Kidney (tissue), 22 donors: ENCODE measurements at places on chromosomes 6 and 20. TPM values are rescaled to one million over a fixed set of nuclear protein-coding genes. Genes with fewer than 3 reads are reported as not detected.
A peak's percentile ranks its signal among the peaks of the same experiment; 100 is the strongest.

DNA sequence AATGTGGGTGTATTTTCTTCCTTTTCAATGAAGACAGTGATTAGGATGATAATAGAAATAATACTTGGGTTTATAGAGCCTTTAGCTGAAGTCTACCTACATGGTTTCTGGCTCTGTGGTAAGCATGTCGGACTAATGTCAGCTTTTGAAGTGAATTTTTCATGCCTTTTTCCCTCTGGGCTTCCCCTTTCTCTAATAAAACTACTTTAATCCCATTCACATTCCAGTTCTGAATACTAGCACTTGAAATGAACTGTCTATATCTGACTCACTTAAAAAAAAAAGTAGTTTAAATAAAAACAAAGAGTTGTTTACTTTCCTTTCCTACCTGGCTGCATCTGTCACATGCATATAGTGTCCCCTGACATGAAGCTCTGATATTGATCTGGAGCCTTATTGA is 545.9 kb upstream of the FLRT3 start:
- no peak overlapping the region for H3K27ac ChIP-seq
- no peaks in the 10 kb centered on the region for H3K36me3 ChIP-seq
- H3K4me3 ChIP-seq, result no peak overlapping the region
- no peaks in the 10 kb centered on the region for H3K4me1 ChIP-seq
- DNase-seq, result no peak

- H3K27me3 ChIP-seq, result no peaks in the 10 kb centered on the region
- no peaks in the 10 kb centered on the region for H3K36me3 ChIP-seq
- DNase-seq, result no peak
- no peaks in the 10 kb centered on the region for H3K4me1 ChIP-seq
These were observed 90.7 kb upstream of the POPDC3 start for GRCh38 chr6:105270511-105270910.

GRCh38 chr6:52876056-52876787 is 33.3 kb downstream of the GSTA3 start:
- H3K27ac ChIP-seq, result no peak overlapping the region
- no peaks in the 10 kb centered on the region for H3K27me3 ChIP-seq
- H3K4me3 ChIP-seq, result no peak overlapping the region
- no peaks in the 10 kb centered on the region for H3K4me1 ChIP-seq
- DNase-seq, result peak; percentile 4
- no peaks in the 10 kb centered on the region for H3K36me3 ChIP-seq

DNA sequence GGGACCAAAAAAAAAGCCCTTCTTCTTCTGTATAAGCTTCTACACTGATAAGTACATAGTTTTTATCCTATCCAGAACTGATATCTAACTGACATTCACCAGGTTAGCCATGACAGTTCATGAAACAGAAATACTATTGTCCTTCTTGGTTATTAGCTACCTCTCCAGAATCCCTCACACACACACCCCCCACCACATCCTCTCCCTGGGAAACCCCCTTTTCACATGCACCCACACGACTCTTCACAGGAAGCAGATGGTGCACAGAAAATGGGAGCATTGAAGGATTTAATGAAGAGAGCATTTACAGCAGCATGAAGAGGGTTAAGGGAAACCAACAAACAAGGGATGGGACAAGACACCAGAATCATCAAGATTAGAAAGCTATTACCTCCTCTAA is 88.9 kb downstream of the FHL5 start:
- H3K36me3 ChIP-seq, result no peaks in the 10 kb centered on the region
- H3K4me1 ChIP-seq, result no peaks in the 10 kb centered on the region
- no peaks in the 10 kb centered on the region for H3K27me3 ChIP-seq
- H3K27ac ChIP-seq, result no peak overlapping the region
- no peak overlapping the region for H3K4me3 ChIP-seq

- H3K36me3 ChIP-seq, result no peaks in the 10 kb centered on the region
- no peak overlapping the region for H3K27ac ChIP-seq
- H3K4me1 ChIP-seq, result peaks cover 2% of the 10 kb centered on the region
These were observed 182.4 kb upstream of the MCHR2 start for GRCh38 chr6:100176311-100176950.

- no peak overlapping the region for H3K4me3 ChIP-seq
- H3K27me3 ChIP-seq, result no peaks in the 10 kb centered on the region
- peak; percentile 91 for DNase-seq
- H3K27ac ChIP-seq, result no peak overlapping the region
- H3K36me3 ChIP-seq, result no peaks in the 10 kb centered on the region
- H3K4me1 ChIP-seq, result peaks cover 3% of the 10 kb centered on the region
These were observed 21.5 kb downstream of the COL9A3 start for GRCh38 chr20:62838128-62838891.

Gene TNXB
- total RNA-seq, result 88.2 TPM

GRCh38 chr6:54192993-54193392 is 81.8 kb downstream of the MLIP start:
- no peaks in the 10 kb centered on the region for H3K27me3 ChIP-seq
- no peak overlapping the region for H3K4me3 ChIP-seq
- H3K4me1 ChIP-seq, result no peaks in the 10 kb centered on the region
- no peak for DNase-seq
- no peaks in the 10 kb centered on the region for H3K36me3 ChIP-seq
- no peak overlapping the region for H3K27ac ChIP-seq

Gene IPCEF1
- 25.9 TPM for total RNA-seq

Gene ZBP1
- total RNA-seq, result 3.7 TPM

- no peaks in the 10 kb centered on the region for H3K27me3 ChIP-seq
- no peaks in the 10 kb centered on the region for H3K4me1 ChIP-seq
- H3K27ac ChIP-seq, result no peak overlapping the region
- no peak for DNase-seq
- no peaks in the 10 kb centered on the region for H3K36me3 ChIP-seq
These were observed 12.2 kb downstream of the EPHA7 start for GRCh38 chr6:93407186-93407585.

DNA sequence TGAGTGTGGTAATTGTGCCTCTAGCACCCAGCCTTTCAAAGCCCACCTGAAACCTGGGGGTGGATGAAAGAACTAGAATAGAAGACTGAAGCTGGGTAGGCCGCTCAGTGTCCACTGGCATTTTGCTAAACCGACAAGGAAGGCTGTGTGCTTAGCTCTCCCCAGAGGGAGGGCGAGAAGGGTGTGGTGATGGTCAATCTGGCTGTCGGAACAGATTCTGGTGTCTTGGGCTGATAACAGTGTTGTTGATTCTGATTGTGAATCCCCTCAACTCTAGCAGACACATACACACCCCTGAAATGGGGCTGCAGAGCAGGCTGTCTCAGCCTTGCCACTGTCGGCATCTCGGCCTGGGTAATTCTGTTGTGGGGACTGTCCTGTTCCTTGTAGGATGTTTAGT is 4.1 kb upstream of the BPHL start:
- H3K27ac ChIP-seq, result no peak overlapping the region
- peaks cover 5% of the 10 kb centered on the region for H3K4me1 ChIP-seq
- peaks cover 19% of the 10 kb centered on the region for H3K36me3 ChIP-seq
- H3K4me3 ChIP-seq, result no peak overlapping the region

- no peak overlapping the region for H3K27ac ChIP-seq
- no peak overlapping the region for H3K4me3 ChIP-seq
- H3K27me3 ChIP-seq, result no peaks in the 10 kb centered on the region
- H3K4me1 ChIP-seq, result no peaks in the 10 kb centered on the region
- no peak for DNase-seq
These were observed 171.5 kb downstream of the PHF3 start for GRCh38 chr6:63807056-63807455.

DNA sequence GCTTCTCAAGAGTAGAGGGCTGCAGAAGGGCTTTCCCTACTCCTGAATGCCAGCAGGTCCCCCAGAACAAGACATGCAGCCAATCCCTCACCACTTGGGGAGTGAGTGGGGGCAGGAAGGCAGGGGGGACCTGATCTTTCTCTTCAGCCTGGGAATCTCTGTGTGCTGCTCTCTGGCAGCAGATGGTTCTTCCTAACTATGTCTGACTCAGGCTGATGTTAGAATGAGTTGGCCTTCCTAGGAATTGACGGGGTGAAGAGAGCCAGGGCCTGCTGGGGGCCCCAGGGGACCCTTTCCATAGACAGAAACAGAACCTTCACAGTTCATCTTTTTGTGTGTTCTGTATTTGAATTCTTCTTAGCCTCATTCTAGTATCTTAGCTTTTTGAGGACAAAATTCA is 29.0 kb upstream of the TCP11 start:
- no peak overlapping the region for H3K27ac ChIP-seq
- no peaks in the 10 kb centered on the region for H3K4me1 ChIP-seq
- no peaks in the 10 kb centered on the region for H3K36me3 ChIP-seq
- no peak overlapping the region for H3K4me3 ChIP-seq

Gene TRIM10
- 0.79 TPM for total RNA-seq

DNA sequence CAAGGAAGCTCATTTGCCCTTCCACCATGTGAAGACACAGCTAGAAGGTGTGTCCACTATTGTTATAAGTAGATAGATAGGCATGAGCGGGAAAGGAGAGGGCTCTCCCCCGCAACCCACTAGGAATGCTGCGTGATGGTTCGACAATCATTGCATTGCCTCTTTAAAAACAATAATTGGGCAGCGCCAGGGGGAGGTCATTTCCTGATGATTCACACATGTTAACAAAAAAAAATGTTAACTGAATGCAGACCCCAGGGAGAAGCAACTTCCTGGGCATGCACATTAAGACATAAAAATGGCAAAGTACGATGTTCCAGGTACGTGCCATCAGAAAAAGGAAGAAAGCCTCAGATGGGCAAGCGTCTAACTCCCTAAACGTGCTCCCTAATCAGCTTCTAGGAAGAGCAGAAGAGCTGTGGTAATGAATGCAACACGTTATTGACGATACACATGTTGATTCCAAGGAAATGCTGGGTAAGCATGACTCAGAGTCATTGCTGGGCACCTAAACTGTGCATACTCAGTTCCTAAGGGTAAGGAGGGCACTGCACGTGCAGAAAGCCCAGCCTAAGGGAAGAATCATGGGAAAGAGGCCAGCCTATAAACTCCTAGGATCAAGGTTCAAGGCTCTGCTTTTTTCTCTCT is 113.7 kb downstream of the FAM217A start:
- no peaks in the 10 kb centered on the region for H3K4me1 ChIP-seq
- H3K4me3 ChIP-seq, result no peak overlapping the region
- H3K27ac ChIP-seq, result no peak overlapping the region
- no peaks in the 10 kb centered on the region for H3K36me3 ChIP-seq
- no peaks in the 10 kb centered on the region for H3K27me3 ChIP-seq

GRCh38 chr6:142318714-142319113 is 16.9 kb downstream of the ADGRG6 start:
- DNase-seq, result no peak
- H3K36me3 ChIP-seq, result no peaks in the 10 kb centered on the region
- no peaks in the 10 kb centered on the region for H3K27me3 ChIP-seq
- H3K27ac ChIP-seq, result no peak overlapping the region
- H3K4me1 ChIP-seq, result no peaks in the 10 kb centered on the region

Gene CYP39A1
- total RNA-seq, result 6.0 TPM

Gene HUS1B
- 1.2 TPM for total RNA-seq

Gene HNF4A
- 26.0 TPM for total RNA-seq

DNA sequence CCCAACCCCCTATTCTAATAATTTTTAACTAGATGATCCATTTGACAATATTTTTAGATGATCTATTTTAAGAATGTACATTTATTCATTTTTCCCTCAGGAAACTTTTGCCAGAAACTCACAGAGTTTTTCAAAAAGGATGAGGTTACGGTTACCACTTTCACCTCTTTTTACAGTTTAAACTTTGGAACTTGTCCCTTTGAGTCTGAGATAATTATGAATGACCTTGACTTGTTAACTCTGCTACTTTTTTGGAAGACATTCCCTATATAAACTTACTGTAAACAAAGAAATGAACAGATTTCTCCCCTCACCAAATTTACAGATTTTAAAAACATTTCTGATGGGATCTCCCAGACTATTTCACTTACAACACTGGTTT is 18.4 kb upstream of the BLOC1S5 start:
- H3K4me1 ChIP-seq, result no peaks in the 10 kb centered on the region
- H3K27ac ChIP-seq, result peak overlapping the region; percentile 48
- H3K27me3 ChIP-seq, result no peaks in the 10 kb centered on the region
- H3K4me3 ChIP-seq, result no peak overlapping the region
- DNase-seq, result no peak

DNA sequence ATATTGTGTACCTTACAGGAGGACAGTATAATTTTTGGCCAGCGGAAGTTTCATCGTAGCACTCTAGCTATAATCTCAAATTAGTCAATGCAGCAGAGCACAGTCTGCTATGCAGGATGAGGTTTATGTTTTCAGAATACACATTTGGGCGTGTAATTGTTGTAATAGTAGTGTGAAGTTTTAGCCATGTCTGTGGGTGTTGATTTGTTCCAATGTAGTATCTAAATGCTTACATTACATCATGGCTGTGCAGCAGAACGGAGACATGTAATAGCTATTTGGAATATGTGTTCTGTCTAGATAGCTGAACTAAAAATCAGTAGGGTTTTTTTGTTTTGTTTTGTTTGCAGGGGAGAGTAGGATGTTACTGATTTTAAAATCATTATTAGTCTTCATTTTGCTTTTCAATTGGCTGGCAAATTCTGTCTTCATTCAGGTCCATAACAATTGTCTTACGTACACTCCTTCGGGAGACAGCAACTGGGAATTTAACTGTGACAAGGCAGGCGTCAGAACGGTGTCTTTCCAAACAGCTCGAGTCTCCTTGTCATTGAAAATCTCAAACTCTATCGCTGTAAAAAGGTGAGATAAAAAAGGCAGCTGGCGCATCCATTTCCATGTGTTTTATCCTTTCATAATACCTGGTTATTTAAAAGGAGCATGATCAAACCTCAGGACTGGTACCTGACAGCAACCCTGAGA is 65.1 kb upstream of the CDH4 start:
- no peaks in the 10 kb centered on the region for H3K4me1 ChIP-seq
- H3K4me3 ChIP-seq, result no peak overlapping the region
- no peaks in the 10 kb centered on the region for H3K36me3 ChIP-seq
- DNase-seq, result no peak

Gene SMOC2
- total RNA-seq, result 13.1 TPM

DNA sequence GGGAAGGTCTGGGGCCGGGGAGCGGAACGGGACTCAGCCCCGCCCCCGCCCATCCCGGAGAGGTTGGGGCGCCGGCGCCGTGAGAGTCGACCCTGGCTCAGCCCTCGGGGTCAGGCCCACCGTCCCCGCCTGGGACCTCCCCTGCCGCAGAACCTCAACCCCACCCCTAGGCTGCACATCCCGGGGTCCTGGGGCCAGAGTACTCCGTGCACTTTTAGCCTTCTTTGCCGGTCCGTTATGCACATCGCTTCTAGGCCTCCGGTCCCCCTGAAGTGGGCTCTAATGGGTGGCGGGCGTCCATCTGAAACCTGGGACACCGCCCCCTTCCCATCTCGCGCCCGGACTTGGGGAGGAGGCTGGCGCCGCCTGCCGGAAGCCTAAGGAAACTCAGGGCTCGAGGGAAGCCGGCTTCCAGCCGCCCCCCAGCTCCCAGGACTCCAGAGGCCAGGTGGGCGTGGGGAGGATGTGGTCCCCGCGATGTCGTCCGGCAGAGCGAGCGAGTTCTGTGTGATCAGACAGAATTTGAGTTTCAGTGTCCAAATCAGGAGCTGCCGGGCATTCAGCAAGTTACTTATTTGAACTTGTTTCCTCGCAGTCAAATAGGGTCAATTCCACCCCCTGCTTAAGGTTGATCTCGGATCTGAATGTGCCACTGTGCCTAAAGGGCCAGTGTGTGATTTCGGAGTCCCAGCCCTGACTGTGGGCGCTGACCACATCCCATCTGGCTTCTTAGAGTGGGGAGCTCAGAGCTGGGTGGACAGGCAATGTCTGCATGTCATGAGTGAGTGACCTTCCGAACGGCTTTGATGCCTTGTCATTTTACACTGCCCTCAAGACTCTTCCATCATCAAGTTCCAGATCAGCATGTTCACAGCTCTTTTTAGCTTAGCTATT is 47.6 kb downstream of the CPXM1 start:
- peaks cover 18% of the 10 kb centered on the region for H3K27me3 ChIP-seq
- DNase-seq, result peak; percentile 75
- H3K4me3 ChIP-seq, result peak overlapping the region; percentile 11
- no peak overlapping the region for H3K27ac ChIP-seq
- no peaks in the 10 kb centered on the region for H3K36me3 ChIP-seq
- no peaks in the 10 kb centered on the region for H3K4me1 ChIP-seq

Gene KLHDC3
- 52.6 TPM for total RNA-seq
